ENCODE measurements at places on chromosomes 7 and 10.
A peak's percentile ranks its signal among the peaks of the same experiment; 100 is the strongest.

DNA sequence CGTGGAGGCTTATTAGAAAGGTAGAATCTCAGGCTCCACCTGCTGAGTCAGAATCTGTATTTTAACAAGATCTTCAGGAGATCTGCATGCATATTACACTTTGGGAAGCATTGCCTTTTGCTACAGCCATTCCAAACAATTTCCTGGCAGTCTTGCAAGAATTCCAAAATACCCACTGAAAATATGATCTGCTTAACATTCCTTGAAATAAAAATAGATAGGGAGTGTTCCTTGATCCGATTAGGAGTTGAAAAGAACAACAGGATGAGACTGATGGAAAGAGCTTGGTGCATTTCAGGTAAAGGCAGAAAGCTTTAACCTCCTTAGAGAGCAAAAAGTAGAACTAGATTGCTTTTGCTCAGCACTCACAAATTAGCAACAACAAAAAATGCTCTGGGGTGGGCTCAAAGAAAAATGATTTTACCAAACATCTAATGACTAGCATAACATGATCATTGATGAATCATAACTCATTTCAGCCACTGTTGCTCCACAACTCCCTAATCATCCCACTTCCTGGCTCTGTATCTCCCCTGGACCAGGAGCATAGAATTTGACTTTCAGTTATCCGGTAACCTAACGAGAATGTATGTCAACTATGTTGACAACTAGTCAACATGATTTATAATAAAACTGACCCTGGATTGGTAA is 115.2 kb downstream of the RNLS start:
- no peak for DNase-seq

DNA sequence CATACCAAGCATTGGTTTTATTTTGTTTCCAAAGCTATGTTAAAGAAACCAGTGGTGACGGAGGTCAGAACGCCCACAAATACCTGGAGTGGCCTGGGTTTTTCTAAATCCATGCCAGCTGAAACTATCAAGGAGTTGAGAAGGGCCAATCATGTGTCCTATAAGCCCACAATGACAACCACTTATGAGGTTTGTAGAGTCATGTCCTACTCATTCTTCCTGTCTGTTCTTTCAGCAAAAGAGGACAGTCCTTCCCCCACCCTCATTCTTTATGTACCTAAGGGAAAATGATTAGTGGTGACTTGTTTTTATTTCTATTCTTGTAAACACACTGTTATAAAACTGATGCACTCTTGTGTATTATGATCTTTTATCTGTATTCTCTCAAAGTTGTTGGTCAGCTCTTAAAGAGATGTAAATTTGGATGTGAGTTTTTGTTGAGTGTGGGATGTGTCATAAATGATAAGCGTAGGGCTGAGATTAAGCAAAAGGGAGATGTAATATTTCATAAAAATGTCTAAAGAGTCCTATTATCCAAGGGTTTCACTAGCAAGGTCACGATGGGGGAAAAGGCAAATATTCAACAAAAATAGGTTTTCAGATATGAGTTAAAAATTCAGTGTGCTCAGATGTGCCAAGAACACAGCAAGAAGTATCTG is 294.4 kb downstream of the BICC1 start:
- DNase-seq, result no peak

DNA sequence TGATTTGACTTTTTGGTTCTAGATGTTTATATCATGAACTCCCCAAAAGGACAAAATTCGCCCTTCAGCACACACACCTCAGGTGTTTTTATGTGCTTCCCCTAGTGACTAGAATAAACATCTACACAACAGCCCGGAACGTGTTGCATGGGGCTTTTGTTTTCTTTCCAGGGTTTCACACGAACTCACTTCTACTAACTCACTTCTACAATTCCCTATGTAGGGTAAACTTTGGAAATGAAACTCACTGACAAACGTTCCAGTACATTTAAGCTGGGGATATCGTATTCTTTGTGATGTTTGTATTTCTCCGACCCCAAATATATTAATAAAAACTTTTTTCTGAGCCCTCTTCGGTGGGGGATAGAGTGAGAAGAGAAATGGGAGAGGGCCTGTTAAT is 1.4 kb downstream of the TRA2A start:
- DNase-seq, result peak; percentile 73

- no peak for DNase-seq
Observed at GRCh38 chr10:37263304-37263703, 137.9 kb downstream of the ANKRD30A start.

DNA sequence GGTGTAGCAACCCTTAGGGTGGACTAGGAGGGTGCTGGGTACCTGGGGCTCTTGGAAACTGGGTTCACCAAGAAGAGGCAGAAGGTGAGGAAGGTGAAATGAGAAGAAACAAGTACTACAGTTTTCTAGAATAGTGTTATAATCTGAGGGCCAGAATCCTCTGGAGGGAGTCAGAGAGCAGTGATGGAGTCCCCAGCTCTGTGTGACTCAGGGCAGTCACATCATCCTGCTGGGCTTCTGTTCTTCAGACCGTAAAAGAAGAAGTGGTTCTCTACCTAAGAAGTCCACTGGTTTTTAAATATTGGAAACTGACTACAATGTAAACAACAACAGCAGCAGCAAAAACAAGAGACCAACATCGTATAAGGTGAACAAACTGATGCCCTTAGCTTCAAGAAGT is 197.3 kb downstream of the PRPF18 start:
- DNase-seq, result peak; percentile 71

DNA sequence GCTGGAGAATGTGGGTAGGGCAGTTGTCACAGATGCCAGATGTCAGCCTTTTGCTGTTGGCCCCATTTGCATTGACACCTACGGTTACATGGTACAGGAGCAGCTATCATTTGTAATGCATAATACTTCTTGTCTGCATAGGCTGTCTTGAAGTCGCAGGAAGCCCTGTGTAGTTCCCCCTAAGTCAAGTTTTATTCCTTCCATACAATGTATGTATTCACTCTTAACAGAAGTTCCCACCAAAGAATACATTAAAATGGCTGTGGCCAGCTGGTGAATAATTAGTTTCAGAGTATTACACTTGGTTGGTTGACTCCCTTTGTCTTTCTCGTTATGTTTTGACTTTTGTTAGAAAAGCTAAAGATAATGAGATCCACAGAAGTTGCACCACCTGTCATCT is 1169.0 kb downstream of the REEP3 start:
- DNase-seq, result no peak

Measured in CD4-positive, alpha-beta T cell treated with Interleukin-4 for 4 hours (primary cell).